ENCODE measurements at places on chromosomes 7 and 10. TPM values are rescaled to one million over a fixed set of nuclear protein-coding genes. Genes with fewer than 3 reads are reported as not detected.

The METTL27 gene
- total RNA-seq, result 0.27 TPM

The TMEM225B gene
- not detected for total RNA-seq

The TMEM184A gene
- total RNA-seq, result 0.22 TPM

- peak; percentile 49 for DNase-seq
Measured at GRCh38 chr10:10803278-10803677, 214.4 kb upstream of the CELF2 start.

DNA sequence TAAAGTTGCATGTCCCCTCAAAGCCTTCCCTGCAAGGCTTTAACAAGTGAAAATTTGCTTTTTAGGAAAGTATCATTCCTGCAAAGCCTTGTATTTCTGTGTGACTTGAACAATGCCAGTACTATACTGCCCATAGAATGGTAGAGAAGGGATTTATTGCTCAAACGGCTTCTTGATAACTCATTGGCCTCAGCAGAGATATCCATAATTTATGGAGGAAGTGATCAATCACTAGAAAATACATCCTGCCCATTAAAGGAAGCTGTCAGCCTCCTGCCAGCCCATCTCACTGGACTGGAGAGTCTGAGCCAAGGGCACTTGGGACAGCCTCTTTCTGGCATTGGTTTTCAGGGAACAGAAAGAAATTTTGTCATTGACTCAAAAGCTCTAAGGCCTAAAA, 152.6 kb downstream of the XPNPEP1 start:
- DNase-seq, result no peak

GRCh38 chr7:96899108-96899507, 106.2 kb upstream of the DLX6 start:
- DNase-seq, result no peak

GRCh38 chr10:93357680-93358079, 124.5 kb downstream of the MYOF start:
- DNase-seq, result no peak

DNA sequence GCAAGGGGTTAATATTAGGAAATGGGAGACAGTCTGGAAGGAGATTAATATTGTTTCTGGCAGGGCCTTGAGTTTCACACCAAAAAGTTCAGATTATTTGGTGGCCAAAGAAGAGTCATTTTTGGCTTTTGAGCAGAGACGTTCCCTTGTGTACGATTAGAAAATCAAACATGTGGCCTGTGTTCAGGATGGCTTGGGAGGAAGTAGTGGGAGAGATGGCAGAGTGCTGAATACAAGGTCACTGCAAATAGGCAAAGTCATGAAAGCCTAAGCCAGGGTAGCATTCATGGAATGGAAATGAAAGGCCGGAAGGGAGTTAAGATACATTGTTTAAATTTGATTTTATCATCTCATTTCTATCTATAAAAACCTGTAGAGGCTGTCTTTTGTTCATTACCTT, 9.5 kb upstream of the GGCT start:
- DNase-seq, result no peak

GRCh38 chr10:126041117-126041516, 144.8 kb downstream of the FANK1 start:
- no peak for DNase-seq

- DNase-seq, result no peak
Measured at GRCh38 chr10:48610585-48611093, 5.8 kb upstream of the ARHGAP22 start.

DNA sequence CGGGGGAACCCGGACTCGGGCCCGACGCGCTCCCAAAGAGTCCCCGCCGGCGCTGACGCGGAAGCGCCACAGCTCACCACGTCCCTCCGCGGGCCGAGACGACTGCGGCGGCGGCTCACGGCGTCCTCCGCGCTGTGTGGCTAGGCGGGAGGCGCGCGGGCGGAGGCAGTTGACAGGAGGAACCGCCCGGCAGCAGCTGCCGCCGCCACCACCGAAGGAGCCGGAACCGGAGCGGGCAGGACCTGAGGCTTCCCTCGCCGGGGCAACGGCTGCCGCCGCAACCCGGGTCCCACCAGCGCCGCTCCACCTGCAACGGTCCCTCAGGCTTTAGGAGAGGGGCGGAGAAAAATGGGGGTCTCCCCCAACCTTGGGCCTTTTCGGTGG, 334 bp downstream of the ZNF800 start:
- peak; percentile 75 for DNase-seq
